Stimulated activated CD8-positive, alpha-beta memory T cell treated with anti-CD3 and anti-CD28 coated beads, Interleukin-15, amount 100 ng/mL, for 48 hours (primary cell): ENCODE measurements at places on chromosomes 3 and 15.

- DNase-seq, result no peak
Measured at GRCh38 chr3:170270282-170270881, 48.2 kb downstream of the PRKCI start.

- no peak for DNase-seq
Measured at GRCh38 chr15:83318036-83318435, 33.6 kb upstream of the BNC1 start.

- no peak for DNase-seq
Measured at GRCh38 chr3:43426388-43426787, 140.0 kb downstream of the SNRK start.

DNA sequence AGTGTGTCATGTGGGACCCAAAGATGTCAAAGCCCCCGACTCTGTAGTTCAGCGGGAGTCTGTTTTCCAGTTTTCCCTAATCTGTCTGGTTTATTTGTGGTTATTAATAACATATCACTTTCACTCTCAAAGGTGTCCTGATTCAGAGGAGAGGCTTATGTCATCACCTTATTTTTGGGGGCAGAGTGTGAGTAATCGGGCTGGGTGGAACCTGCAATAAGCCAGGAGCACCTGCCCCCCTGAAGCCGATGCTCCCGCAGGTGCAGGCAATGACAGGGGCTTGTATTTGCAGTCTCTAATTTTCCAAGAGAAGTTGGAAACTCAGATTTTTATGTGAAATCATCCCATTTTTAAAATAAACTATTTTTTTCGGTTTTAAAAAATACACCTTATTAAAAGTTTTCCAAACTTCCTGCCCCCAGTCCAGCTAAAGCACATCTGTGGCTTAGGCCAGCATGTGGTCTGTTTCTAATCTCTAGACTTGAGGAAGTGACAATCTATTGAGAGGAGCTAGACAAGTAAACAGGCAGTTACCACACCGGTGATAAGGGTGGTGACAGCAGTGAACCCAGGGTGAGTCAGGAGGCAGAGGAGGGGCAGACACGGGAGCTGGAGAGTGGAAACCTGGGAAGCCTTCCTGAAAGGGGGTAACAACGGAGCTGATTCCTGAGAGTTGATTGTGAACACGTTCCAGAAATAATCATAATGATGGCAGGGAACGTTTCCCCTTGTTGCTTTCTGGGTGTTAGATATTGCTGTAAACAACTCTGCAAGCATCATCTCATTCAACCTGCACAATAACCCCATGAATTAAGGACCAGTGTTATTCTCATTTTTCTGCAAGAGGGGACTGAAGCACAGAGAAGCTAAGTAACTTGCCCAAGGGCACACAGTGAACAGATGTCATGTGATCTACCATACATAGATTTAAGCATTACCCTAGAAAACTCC lies 37.2 kb downstream of the BHLHE40 start:
- DNase-seq, result no peak

DNA sequence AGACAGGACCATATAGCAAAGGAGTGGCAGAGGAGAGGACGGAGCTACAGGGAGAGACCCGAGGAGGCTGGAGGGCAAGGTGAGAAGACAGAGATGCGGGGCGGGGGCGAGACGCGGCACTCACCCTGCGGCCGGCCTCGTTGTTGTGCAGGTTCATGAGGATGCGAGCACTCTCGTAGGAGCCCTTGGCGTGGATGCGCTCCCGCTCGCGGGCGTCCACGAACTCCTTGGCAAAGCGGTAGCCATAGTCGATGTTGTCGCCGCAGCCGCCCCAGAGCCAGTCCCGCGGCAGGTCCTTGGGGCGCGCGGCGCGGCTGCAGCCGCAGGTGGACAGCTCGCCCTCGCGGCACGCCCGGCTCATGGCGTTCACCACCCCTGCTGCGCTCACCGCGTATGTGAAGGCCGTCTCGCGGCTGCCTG lies 12.9 kb downstream of the WNT5A start:
- DNase-seq, result no peak

DNA sequence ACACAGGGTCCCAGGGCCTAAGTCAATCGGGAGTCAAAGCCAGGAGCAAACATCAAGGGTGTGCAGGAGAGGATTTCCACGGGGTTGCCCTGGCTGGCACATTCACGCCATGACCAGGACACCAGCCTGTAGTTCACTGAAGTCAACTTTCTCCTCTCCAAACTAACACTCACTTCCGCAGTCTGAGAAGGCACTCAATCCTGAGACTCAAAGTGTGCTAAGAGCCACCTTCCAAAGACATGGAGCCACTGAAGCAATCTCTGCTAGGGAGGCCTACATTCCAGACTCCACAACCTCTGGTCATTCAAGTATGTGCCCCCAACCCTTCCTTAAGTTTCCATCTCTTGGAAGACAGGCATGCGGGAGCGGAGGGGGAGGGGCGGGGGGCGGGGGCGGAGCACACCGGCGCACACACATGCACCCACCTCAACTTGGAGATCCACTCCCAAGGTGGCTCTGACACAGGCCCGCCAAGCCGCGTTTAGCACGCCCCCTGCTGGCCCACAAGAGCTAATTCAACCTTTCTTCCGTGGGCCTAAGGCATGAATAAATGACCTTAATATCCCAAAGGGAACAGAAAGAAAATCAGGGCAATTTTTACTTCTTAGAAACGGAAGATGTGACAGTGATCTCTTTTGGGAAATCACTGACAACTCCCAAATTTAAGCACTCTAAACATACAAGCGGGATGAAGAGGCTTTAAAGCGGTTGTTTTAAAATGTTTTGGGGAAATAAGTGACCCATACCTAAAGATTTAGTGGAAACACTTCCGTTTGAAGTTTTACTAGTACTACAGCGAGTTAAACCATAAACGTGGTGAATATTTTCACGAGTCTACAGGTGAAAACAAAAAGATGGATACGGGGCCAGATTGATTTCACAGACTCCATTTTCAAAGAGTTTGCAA lies 162.5 kb upstream of the CHRNA7 start:
- peak; percentile 33 for DNase-seq

DNA sequence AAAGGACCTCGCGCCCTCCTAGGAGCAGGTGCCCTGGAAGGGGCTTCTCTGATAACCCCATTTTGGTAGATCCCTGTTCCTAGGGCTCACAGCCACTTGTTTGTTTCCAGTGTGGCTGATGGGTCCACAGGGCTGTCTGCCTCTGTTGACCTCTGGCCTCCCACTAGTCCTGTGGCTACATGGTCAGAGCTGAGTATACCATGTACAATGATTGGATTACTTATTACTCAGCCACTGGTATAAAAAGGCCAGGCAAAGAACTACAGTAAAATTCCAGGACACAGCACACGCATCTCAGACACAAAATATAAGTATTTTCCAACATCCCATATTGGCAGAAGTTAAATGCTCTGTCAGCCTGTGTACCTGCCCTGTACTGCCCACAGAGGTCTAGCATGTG lies 277.3 kb downstream of the GABRG3 start:
- no peak for DNase-seq

DNA sequence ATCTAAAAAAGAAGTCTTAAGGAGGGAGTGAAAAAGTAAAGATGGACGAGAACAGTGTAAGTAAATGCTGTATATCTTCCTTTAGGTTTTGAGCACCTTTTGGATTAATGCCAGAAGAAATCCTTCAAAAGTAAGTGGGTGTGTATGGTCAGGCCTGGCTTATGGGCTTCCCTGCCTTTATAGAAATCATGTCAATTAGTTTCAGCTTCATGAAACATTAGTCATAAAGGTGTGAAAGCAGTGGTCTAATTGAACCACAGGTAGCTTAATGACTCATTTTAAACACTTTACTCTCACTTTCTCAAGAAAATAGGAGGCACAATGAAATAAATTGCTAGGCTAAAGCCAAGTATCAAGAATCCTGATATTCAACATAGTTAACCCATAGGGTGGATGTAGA lies 467.4 kb upstream of the DPPA4 start:
- no peak for DNase-seq

- no peak for DNase-seq
Measured at GRCh38 chr3:192482809-192483208, 244.5 kb downstream of the FGF12 start.
